ENCODE measurements at places on chromosomes 2 and 18. TPM values are rescaled to one million over a fixed set of nuclear protein-coding genes. Genes with fewer than 3 reads are reported as not detected.
A peak's percentile ranks its signal among the peaks of the same experiment; 100 is the strongest.

DNA sequence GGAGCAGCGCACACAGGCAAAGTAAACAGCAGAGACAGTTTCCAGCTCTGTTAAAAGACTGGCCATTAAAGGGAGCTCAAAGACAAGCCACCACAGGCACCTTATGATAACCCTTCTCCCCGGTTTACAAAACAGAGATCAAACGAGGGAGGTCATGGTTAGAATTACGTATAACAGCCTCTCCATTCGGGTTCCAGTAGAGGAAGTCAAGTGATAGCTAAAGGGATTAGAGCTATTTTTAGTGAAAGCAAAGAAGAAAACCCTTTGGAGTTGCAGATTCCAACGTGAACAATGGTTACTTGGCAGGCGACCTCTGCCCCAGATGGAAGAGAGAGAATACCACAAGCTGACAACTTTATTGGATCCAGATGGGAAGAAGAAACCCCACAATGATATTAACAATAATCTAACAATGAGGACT, 31.2 kb upstream of the EDAR start:
- no peak overlapping the region for H3K4me3 ChIP-seq
- DNase-seq, result no peak
- H3K27ac ChIP-seq, result no peak overlapping the region
- peaks cover 15% of the 10 kb centered on the region for H3K4me1 ChIP-seq
- H3K27me3 ChIP-seq, result no peaks in the 10 kb centered on the region
- H3K36me3 ChIP-seq, result no peaks in the 10 kb centered on the region

GRCh38 chr2:222358876-222359275, 60.1 kb upstream of the PAX3 start:
- H3K36me3 ChIP-seq, result no peaks in the 10 kb centered on the region
- no peak overlapping the region for H3K27ac ChIP-seq
- no peak for DNase-seq
- H3K4me3 ChIP-seq, result no peak overlapping the region
- no peaks in the 10 kb centered on the region for H3K4me1 ChIP-seq

The TLX2 gene
- total RNA-seq, result 0.14 TPM

DNA sequence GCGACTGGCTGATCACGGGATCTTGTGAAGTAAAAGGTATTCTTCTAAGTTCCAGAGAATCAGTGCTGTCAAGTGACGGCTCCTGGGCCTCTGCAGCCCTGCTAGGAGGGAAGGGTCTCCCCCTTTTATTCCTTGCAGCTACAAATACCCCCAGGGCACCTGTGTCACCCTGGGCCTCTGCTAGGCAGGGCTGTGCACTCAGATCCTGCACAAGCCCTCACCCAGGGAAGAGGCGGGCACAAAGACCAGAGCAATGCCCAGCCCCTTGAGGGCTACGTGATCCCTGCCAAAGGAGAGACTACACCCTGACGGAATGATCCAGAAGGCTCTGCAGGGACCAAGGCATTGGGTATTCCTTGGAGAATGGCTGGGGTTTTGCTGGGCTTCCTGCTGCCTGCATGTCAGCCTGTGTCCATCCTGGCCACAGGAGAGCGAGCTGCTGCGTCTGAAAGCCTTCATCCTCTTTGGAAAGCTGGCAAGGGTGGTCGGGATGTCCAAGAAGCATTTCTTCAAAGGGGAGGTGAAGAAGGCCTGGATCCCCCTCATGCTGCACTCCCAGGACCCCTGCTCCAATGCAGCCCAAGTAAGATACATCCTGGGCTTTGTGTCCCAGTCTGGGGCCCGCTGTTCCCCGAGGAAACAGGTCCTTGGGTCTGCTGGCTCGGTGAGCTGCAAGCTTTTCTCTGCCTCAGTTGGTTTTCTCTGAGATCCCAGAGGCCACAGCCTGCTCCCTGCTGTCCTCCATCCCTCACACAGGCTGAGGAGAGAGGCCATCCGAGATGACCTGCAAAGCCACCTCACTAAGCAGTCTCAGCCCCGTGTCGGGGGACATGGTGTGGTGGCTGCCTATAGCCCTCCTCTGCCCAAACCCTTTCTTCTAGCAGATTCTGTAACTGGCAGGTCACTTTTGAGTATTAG, 24.9 kb downstream of the HJURP start:
- H3K27me3 ChIP-seq, result no peaks in the 10 kb centered on the region
- no peak overlapping the region for H3K27ac ChIP-seq
- DNase-seq, result no peak
- H3K4me3 ChIP-seq, result no peak overlapping the region
- no peaks in the 10 kb centered on the region for H3K4me1 ChIP-seq

DNA sequence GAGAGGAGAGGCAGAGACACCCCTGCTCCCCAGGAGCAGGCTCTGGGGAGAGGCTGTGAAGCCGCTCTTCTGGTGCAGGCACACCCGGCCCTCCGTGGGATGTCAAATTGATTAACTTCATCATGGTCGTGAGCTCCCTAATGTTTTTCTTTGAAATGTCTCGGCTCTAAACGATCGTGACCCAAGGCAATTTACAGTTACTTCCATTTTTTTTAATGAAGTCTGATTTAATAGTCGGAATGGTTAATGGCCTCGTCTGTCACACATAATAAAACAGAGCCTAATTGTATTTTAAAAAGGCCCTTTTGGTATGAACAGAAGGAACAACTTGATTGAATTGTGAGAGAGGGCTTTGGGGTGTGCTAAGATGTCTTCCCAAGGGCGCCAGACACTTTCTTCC, 130.2 kb downstream of the SMAD2 start:
- no peaks in the 10 kb centered on the region for H3K4me1 ChIP-seq
- H3K4me3 ChIP-seq, result no peak overlapping the region
- H3K36me3 ChIP-seq, result no peaks in the 10 kb centered on the region

The ONECUT2 gene
- total RNA-seq, result not detected

The TUBB8B gene
- not detected for total RNA-seq

DNA sequence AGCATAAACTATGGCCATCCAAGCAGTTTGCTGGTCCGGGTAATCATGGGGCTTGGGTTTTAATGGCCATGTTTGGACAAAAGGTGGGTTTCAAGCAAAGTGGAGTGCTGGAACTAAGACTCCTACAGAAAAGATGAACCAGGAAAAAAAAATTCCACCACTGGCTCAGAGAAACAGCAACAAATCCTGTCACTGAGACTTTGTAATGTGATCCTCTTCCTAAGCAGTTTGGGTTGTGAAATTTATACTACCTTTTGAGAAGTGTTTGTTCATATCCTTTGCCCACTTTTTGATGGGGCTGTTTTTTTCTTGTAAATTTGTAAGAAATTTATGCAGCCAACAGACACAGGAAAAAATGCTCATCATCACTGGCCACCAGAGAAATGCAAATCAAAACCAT, 40.2 kb downstream of the MRPL33 start:
- no peak for DNase-seq
- no peaks in the 10 kb centered on the region for H3K36me3 ChIP-seq
- no peaks in the 10 kb centered on the region for H3K27me3 ChIP-seq
- no peak overlapping the region for H3K27ac ChIP-seq

The ST6GAL2 gene
- not detected for total RNA-seq

- no peaks in the 10 kb centered on the region for H3K4me1 ChIP-seq
- no peaks in the 10 kb centered on the region for H3K36me3 ChIP-seq
Measured at GRCh38 chr2:95297639-95298395, 670 bp downstream of the KCNIP3 start.

The PRKAG3 gene
- not detected for total RNA-seq

DNA sequence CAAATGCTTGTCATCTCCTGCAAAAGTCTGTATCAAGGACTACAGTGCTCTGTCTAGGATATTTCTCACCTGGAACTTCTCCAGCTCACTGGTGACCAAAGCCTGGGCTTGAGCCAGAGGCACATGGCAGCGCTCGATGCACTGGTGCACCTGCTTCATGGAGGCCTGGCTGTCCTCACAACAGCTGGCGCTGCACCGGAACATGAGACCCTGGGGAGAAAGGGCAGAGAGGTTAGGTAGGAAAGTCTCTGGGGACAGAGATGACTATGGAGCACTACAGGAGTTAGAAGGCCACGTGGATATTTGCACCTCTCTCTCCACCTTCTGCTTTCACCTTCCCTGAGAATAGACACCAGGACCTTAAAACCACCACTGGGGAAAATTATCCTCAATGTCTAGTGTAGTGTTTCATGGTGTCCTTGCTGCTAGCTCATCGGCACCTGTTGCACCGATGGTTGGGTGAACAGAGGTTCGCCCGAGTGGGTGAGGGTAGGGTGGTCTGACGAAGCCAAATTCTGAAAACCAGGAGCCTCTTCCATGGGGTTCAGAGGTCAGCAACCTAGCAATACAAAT, 1.0 kb downstream of the FAM136A start:
- DNase-seq, result no peak
- peak overlapping the region; percentile 68 for H3K4me3 ChIP-seq
- H3K27me3 ChIP-seq, result no peaks in the 10 kb centered on the region
- H3K27ac ChIP-seq, result peak overlapping the region; percentile 60
- peaks cover 25% of the 10 kb centered on the region for H3K4me1 ChIP-seq
- H3K36me3 ChIP-seq, result peaks cover 14% of the 10 kb centered on the region

The TANC1 gene
- 0.47 TPM for total RNA-seq

- H3K4me3 ChIP-seq, result no peak overlapping the region
- H3K27me3 ChIP-seq, result no peaks in the 10 kb centered on the region
- no peak overlapping the region for H3K27ac ChIP-seq
- no peaks in the 10 kb centered on the region for H3K36me3 ChIP-seq
- no peak for DNase-seq
- peaks cover 5% of the 10 kb centered on the region for H3K4me1 ChIP-seq
Measured at GRCh38 chr2:74584088-74584645, 29.6 kb downstream of the DOK1 start.

GRCh38 chr2:149357058-149357457, 26.7 kb downstream of the LYPD6 start:
- H3K27ac ChIP-seq, result no peak overlapping the region
- no peak overlapping the region for H3K4me3 ChIP-seq

- H3K27ac ChIP-seq, result no peak overlapping the region
- DNase-seq, result no peak
- H3K27me3 ChIP-seq, result no peaks in the 10 kb centered on the region
- H3K4me3 ChIP-seq, result no peak overlapping the region
- no peaks in the 10 kb centered on the region for H3K4me1 ChIP-seq
- no peaks in the 10 kb centered on the region for H3K36me3 ChIP-seq
Measured at GRCh38 chr2:194483041-194483440, 1174.0 kb upstream of the SLC39A10 start.

DNA sequence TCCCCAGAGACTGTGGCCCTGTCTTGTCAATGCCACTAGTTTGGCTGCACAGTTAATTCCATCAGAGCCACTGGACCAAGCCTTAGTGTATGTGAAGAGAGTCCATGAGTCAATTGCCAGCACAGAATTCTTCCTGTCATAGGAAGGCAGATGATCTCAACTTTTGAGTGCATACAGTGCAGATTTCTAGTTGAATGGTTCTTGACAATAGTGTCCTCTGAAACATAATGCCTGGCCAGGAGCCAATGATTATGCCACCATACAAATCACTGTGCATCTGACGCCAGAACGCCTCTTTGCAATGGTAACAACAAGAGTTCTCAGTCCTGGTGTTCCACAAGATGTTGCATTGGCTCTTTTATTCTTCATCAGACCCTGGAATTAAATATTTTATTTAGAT, 7.1 kb downstream of the NEUROD1 start:
- no peaks in the 10 kb centered on the region for H3K36me3 ChIP-seq
- no peak for DNase-seq
- H3K4me3 ChIP-seq, result no peak overlapping the region
- H3K4me1 ChIP-seq, result peaks cover 5% of the 10 kb centered on the region
- H3K27me3 ChIP-seq, result peaks cover 8% of the 10 kb centered on the region
- no peak overlapping the region for H3K27ac ChIP-seq

- DNase-seq, result no peak
- H3K27me3 ChIP-seq, result peaks cover 8% of the 10 kb centered on the region
Measured at GRCh38 chr2:19369341-19369955, 11.0 kb upstream of the OSR1 start.

GRCh38 chr2:195733831-195734230, 76.8 kb downstream of the SLC39A10 start:
- no peaks in the 10 kb centered on the region for H3K27me3 ChIP-seq
- no peak overlapping the region for H3K27ac ChIP-seq
- no peak overlapping the region for H3K4me3 ChIP-seq
- DNase-seq, result no peak
- no peaks in the 10 kb centered on the region for H3K4me1 ChIP-seq

GRCh38 chr18:29154196-29154757, 977.3 kb upstream of the CDH2 start:
- no peaks in the 10 kb centered on the region for H3K27me3 ChIP-seq
- H3K4me1 ChIP-seq, result no peaks in the 10 kb centered on the region
- H3K4me3 ChIP-seq, result no peak overlapping the region
- H3K36me3 ChIP-seq, result no peaks in the 10 kb centered on the region

- DNase-seq, result no peak
- H3K36me3 ChIP-seq, result peaks cover 22% of the 10 kb centered on the region
- peaks cover 7% of the 10 kb centered on the region for H3K4me1 ChIP-seq
- H3K4me3 ChIP-seq, result no peak overlapping the region
Measured at GRCh38 chr2:3317871-3318590, 59.6 kb downstream of the EIPR1 start.

DNA sequence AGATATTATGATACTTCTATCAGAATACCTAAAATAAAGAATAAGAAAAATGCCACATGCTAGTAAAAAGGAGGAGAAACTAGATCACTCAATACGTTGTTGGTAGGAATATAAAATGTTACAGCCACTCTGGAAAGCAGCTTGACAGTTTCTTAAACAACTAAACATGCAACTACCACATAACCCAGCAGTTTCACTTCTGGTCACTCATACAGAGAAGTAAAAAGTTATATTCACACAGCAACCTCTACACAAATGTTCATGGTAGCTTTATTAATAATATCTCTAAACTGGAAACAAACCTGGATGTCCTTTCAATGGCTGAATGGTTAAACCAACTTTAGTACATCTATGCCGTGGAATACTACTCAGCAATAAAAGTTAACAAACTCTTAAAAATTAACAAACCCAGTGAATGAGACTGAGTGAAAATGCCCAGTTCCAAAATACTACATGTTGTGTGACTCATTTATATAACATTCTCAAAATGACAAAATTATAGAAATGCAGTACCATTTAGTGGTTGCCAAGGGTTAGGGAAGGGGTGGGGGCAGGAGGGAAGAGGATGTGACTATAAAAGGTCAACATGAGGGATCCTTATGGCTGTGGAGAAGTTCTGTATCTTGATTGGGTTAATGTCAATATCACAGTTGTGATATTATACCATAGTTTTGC, 124.1 kb downstream of the MMADHC start:
- no peaks in the 10 kb centered on the region for H3K4me1 ChIP-seq
- H3K27me3 ChIP-seq, result no peaks in the 10 kb centered on the region

GRCh38 chr2:9424447-9425164, 1.2 kb downstream of the CPSF3 start:
- H3K36me3 ChIP-seq, result peaks cover 14% of the 10 kb centered on the region
- H3K4me1 ChIP-seq, result peaks cover 39% of the 10 kb centered on the region
- peak overlapping the region; percentile 99 for H3K4me3 ChIP-seq
- no peak for DNase-seq
- H3K27me3 ChIP-seq, result no peaks in the 10 kb centered on the region
- peak overlapping the region; percentile 84 for H3K27ac ChIP-seq

DNA sequence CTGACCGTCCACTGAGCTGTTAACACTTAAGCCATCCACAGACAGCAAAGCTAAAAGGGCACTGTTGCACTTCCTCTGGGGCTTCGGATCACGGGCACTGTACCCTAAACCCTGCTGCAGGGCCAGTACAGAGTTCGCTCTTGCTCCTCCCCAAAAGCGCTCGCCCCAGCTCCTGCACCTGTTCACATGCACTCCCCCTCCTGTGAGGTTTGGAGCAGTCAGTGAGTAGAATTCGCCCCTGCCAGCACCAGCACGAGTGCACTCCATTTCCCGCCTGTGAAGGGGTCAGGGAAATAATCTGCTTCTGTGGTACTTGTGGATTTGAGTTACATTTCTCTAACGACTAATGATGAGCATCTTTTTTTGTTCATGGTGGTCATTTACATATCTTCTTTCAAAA, 158.8 kb downstream of the PTPRM start:
- no peak overlapping the region for H3K4me3 ChIP-seq
- H3K4me1 ChIP-seq, result no peaks in the 10 kb centered on the region
- DNase-seq, result no peak
- no peaks in the 10 kb centered on the region for H3K36me3 ChIP-seq
- no peaks in the 10 kb centered on the region for H3K27me3 ChIP-seq

The SP140 gene
- total RNA-seq, result 55.1 TPM

The CHRNG gene
- total RNA-seq, result not detected

Data from CD4-positive, alpha-beta T cell (primary cell).